NAMALWA (cell line): ENCODE measurements at places on chromosomes 2 and 18.

- no peak for DNase-seq
Observed at GRCh38 chr18:43158381-43158780, 42.9 kb upstream of the RIT2 start.

- no peak for DNase-seq
Observed at GRCh38 chr18:13635046-13635445, 91.3 kb downstream of the FAM210A start.

- no peak for DNase-seq
Observed at GRCh38 chr18:7608781-7609201, 41.7 kb downstream of the PTPRM start.

- DNase-seq, result no peak
Observed at GRCh38 chr18:8401606-8402005, 207.6 kb upstream of the RAB12 start.

DNA sequence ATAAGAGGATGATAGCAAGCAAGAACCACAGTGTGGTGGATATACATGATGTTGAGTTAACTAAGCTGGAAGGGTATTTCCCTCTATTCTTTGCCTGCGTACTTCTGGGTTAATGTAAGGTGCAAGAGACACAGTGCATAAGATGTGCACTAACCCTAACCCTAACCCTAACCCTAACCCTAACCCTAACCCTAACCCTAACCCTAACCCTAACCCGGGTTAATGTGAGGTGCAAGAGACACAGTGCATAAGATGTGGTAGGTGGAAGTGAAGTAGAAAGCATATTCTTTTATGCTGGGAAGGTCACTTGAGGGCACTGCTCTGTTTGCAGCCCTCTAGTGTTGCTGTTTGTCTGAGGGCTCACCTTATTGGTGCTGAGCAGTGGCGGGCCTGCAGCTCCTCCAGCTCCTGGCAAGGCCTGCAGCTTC is 181.5 kb upstream of the ITGA4 start:
- peak; percentile 4 for DNase-seq

DNA sequence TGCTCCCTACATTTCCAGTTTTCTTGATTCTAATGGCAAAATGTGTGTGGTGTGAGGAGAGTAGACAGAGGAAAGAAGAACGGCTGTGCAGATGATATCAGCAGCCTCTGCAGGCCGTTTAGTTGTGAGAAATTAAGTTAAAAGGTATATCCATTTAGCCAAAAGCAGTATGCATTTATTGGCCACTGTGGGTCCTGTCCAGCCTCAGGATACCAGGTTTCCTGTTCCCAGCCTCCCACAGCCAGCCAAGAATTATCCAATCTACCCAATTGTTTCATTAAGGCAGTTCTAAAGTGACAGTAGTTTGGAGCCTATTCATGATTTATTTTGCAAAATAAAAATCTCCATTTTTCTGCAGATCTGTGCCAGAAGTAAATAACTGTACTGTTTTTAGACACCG is 107.5 kb downstream of the TMEM18 start:
- DNase-seq, result no peak

GRCh38 chr2:181977661-181978350 is 7.8 kb upstream of the PPP1R1C start:
- no peak for DNase-seq

GRCh38 chr18:577643-578375 is 2.4 kb upstream of the CETN1 start:
- peak; percentile 7 for DNase-seq

GRCh38 chr18:58997811-58998337 is 133.2 kb downstream of the ZNF532 start:
- DNase-seq, result no peak

GRCh38 chr18:31835528-31836133 is 75.0 kb upstream of the SLC25A52 start:
- DNase-seq, result no peak

- no peak for DNase-seq
Observed at GRCh38 chr2:45180779-45181178, 171.5 kb upstream of the SIX2 start.

DNA sequence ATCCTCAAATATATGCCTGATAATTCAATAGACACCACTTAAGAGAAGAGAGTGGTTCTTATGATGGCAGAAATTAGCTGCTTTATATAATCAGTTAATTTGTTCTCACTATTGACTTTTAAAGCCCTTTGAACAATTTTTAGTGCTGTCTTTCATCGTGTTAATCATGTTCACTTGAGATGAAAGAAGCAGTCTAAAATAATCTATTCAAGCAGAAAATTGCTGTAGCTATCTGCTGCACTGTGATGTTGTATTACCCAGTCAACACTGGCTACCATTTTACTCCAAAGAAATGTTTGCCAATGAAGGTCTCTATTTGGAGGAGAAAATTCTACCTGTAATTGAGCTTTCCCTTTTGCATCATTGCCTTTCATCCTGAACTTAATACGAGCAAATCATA is 459.8 kb upstream of the FSIP2 start:
- no peak for DNase-seq

- no peak for DNase-seq
Observed at GRCh38 chr2:183614799-183615435, 490.7 kb downstream of the NUP35 start.

DNA sequence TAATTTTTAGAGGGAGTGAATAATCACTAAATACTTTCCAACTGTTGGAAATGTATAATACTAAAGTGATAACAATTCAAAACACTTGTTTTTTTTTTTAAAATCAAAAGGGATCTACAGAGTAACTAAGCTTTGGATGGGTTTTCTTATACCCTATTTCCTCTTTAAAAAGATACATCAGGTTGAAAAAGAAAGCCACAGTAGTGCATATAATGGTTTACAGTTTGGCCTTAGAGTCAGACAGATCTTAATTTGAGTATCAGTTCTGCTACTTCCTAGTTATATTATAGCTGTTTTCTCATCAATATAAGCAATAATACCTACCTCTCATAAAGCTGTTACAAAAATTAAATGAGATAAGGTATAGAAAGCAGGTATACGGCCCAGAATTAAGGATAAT is 28.5 kb downstream of the PSME4 start:
- no peak for DNase-seq

DNA sequence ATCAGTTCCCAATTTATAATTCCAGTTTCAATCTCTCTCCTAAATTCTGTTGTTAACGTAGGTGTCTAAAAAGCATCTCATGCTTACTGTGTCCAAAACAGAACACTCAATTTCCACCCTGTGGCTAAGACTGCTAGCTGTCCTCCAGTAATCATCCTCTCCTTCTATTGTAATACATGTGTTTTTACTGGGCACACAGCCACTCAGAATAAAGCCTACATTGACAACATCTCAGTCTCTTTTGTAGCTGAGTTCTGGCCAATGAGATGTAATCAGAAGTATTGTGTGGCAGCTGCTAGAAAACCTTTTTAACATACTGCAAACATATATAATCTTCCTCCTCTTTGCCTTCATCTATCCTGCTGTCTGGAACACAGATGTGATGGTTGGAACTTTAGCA is 29.4 kb upstream of the TSPYL6 start:
- DNase-seq, result no peak

DNA sequence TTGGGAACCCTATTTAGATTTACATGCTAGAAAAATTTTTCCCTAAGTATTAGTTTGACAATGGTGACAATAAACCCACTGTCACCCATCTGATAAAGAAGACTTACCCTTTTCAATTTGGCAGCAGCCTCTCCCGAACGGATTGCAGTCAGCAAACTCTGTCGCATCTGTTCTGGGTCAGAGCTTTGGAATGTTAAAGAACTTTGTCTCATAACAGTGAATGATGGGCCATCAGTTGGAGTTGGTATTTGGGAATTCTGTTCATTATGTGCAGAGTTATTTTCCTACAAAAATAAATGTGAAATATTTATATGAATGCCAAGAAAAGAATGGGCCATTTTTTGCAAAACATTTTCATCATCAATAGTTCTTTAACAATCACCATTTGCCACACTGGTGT is 70.8 kb upstream of the GRB14 start:
- no peak for DNase-seq
